ENCODE measurements at places on chromosomes 12 and 14.

GRCh38 chr12:130571089-130571488 lies 145.0 kb downstream of the RIMBP2 start:
- DNase-seq: no peak

GRCh38 chr14:35333797-35334743 lies 41.9 kb downstream of the PSMA6 start:
- DNase-seq: no peak

DNA sequence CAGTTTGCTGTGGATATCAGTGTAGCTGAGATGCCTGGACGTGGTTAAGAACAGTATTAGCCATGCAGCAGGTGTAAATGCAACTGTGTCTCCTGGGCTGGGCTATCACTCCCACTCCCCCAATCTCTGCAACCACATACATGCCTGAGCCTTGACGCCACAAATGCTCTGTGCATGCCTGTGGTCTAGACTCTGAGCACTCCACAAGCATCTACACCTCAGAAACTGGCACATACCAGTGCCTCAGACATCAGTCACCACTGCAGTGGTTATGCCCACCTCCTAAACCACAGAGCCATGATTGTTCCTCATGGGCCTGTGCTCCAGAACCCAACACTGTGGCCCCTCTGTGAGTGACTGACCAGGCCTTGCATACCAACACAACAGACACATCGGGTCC lies 226.8 kb upstream of the ALG10 start:
- peak; percentile 40 for DNase-seq

DNA sequence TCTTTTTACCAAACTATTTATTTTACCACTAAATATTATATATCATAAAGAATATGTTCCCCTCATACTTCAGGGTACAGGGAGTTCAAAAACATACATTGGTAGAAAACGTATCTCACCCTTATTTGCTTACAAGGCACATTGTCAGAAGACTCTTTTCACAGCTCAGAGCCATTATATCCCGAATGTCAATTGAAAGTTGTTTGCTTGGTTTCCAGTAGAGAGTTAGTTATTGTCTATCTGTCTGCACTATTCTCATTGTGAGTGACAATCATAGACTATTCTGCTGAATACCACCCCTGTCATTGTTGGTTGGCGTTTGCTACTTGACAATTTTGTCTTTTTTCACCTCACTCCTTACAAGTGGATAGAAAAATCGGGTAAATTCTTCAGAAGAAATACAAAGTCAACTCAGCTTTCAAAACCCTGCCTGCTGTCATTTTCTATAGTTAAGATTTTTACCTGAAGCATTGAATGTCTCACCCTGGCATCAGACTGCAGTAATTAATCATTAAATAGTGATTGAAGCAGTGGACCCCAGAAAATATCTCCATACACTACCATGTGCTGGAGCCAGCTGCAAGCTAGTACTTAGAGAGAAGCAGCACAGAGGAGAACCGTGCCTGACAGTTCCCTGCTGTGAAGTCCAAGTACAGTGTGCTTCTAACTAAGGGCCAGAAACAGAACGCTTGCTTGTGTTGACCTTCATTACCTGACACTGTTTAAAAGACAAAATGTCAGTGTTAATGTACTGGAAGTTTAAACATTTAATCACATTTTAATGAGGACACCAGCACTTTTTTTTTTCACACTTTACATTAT lies 510.6 kb downstream of the RERGL start:
- DNase-seq: no peak

- DNase-seq: no peak
Measured at GRCh38 chr14:60721326-60722106, 2.6 kb downstream of the SIX4 start.
